ENCODE measurements at places on chromosomes 1 and 21.

GRCh38 chr1:152109231-152109997, 5.8 kb downstream of the TCHH start:
- H3K27ac ChIP-seq = no peak overlapping the region
- H3K4me3 ChIP-seq = no peak overlapping the region
- no peaks in the 10 kb centered on the region for H3K4me1 ChIP-seq
- H3K27me3 ChIP-seq = peaks cover 19% of the 10 kb centered on the region
- DNase-seq = no peak
- peaks cover 3% of the 10 kb centered on the region for H3K36me3 ChIP-seq

DNA sequence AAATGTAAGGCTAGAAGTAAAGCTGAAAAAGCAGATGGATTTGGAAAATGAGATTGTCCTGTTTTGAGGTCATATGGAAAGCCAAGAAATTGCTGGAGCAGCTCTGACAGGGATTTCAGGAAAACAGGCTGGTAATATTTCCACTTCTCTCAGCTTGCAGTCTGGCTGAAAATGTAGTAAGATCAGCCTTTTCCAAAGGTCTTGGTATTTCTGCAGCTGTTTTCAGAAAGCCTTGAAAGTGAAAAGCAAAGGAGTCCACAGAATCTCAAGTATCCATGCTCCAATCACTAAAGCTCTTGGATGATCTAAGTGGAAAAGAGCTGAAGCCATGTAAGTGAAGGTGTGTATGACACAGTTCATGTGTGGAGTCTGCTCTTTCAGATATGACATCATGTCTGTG, 41.6 kb upstream of the APOBEC4 start:
- no peaks in the 10 kb centered on the region for H3K36me3 ChIP-seq
- peaks cover 3% of the 10 kb centered on the region for H3K4me1 ChIP-seq
- H3K4me3 ChIP-seq = no peak overlapping the region
- no peaks in the 10 kb centered on the region for H3K27me3 ChIP-seq

- no peak overlapping the region for H3K4me3 ChIP-seq
- H3K27ac ChIP-seq = no peak overlapping the region
- no peak for DNase-seq
- peaks cover 8% of the 10 kb centered on the region for H3K27me3 ChIP-seq
- no peaks in the 10 kb centered on the region for H3K4me1 ChIP-seq
Measured at GRCh38 chr21:37987668-37988067, 71.4 kb upstream of the KCNJ6 start.

DNA sequence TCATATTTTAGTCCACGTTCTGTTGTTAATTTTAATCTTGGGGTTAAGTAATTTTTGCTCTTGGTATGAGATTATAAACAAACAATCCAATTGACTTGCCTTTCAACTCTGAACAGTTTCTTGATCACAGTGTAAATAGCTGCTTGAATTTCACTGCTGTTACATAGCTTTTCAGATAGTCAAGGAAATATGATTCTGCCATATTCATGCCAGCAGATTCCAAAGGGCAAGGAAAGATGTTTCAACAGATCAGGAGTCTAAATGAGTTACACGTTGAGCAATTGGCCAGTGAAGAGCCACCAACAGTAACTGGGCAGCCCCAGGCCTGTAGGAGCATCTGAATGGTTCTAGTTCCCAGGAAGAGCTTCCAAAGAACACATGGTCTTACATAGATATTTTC, 93.6 kb downstream of the LEPR start:
- DNase-seq = no peak
- no peak overlapping the region for H3K4me3 ChIP-seq
- H3K27me3 ChIP-seq = no peaks in the 10 kb centered on the region

- peaks cover 41% of the 10 kb centered on the region for H3K36me3 ChIP-seq
- peaks cover 12% of the 10 kb centered on the region for H3K4me1 ChIP-seq
- DNase-seq = no peak
- H3K27ac ChIP-seq = no peak overlapping the region
- no peaks in the 10 kb centered on the region for H3K27me3 ChIP-seq
Measured at GRCh38 chr1:45694823-45695222, 6.8 kb downstream of the TMEM69 start.

GRCh38 chr1:91732291-91733107, 153.5 kb downstream of the TGFBR3 start:
- no peaks in the 10 kb centered on the region for H3K27me3 ChIP-seq
- no peak overlapping the region for H3K27ac ChIP-seq
- peaks cover 27% of the 10 kb centered on the region for H3K36me3 ChIP-seq
- no peak for DNase-seq
